Vagina (tissue), 2 donors: ENCODE measurements at places on chromosomes 7 and 10.

DNA sequence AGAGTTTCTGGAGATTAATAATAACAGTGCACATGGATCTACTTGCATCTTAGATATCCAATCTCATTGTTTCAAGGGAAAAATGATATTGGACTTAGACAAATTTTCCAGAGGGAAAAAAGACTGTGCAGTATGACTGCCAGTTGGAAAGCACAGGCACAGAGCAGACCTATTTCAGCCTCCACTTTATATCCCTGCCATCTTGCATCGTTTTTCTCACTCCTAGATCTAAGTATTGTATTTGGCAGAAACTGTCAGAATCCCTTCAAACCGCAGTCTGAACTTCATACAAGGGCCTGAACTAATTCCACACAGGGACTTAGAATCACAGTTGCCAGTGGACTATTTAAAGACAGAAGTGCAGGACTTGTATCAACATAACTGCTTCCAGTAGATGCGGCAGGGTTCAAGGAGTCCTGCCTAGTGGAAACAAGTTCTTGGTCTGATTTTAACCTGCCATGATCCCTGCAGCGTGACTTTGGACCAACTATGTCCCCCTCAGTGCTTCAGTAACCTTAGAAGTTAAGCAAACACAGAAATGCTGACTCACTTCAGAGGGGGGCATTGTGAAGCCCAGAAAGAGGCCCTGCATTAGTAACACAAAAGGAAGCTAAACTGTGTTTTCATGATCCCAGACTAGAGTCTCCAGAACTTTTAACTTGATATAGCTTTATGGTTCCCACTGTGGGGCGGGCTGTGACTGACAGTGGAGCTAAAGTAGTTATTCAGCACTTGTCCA lies 95.7 kb upstream of the PALS2 start:
- no peak for DNase-seq

DNA sequence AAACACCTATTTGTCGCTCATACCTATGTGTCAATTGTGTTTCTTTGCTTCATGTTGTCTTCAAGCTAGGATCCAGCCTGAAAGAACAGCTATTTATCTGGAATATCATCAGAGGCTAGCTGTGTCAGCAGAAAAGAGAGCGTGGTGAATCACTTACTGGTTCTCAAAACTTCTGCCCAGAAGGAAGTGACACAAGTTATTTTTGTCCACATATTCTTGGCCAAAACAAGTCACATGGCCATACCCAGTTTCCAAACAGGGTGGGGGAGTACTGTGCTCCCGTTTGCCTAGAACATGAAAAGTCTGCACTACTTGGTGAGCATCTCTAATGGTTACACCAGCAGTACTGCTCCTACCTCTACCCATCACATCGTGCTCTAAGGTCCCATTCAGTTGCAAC lies 160.9 kb upstream of the CSTF2T start:
- DNase-seq: peak; percentile 89

GRCh38 chr10:112887968-112888367 lies 62.1 kb upstream of the TCF7L2 start:
- DNase-seq: no peak

- no peak for DNase-seq
Observed at GRCh38 chr7:89027781-89028180, 232.2 kb upstream of the TEX47 start.

DNA sequence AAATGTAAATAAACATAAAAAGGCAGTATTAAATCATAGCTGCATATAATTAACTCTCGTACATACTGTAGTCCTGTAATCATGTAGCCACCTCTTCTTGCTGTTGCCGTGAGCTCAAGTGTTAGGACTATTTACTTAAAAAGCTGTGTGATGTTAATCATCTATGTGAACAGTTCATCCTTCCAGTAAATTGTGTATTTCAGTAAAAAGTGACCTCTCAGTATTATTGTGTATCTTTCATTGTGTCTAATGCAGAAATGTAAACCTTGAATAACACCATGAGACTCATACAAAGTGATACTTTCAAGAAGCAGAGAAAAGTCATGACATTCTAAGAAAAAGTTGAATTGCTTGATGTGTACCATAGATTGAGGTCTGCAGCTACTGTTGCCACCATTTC lies 38.0 kb downstream of the ADD3 start:
- no peak for DNase-seq

DNA sequence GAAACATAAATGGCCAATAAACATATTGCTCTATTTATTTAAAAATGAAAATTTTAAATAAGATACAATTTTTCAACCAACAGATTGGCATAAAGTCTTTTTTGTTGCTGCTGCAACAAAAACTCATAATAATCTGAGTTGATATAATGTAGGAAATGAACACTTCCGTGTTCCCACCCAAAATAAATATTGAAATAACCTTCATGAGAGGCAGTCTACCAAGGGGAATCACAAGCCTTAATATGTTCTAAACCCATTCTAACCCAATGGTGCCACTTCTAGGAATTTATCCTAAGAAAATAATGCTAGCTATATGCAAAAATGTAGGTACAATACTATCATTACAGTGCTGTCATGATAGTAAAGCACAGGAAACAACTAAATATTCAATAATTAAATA lies 39.1 kb downstream of the SLC25A13 start:
- DNase-seq: no peak

DNA sequence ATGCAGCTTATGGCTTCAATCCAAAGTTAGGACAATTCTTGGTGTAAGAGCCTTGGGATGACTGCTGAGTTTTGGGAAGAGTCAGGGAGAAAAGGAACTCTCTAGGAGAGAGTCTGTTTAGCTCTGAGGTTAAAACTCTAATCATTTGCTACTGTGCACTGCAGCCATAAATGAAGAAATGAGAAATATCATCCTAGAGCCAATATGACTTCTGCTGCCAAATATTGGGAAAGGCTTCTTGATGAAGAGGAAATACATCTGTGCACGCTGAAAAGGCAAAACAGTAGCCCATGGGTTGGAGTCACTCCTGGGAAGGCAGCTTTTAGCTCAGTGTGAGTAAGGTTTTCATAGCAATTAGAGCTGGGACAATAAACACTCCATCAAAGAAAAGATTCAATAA lies 308.8 kb downstream of the SFMBT2 start:
- DNase-seq: no peak

DNA sequence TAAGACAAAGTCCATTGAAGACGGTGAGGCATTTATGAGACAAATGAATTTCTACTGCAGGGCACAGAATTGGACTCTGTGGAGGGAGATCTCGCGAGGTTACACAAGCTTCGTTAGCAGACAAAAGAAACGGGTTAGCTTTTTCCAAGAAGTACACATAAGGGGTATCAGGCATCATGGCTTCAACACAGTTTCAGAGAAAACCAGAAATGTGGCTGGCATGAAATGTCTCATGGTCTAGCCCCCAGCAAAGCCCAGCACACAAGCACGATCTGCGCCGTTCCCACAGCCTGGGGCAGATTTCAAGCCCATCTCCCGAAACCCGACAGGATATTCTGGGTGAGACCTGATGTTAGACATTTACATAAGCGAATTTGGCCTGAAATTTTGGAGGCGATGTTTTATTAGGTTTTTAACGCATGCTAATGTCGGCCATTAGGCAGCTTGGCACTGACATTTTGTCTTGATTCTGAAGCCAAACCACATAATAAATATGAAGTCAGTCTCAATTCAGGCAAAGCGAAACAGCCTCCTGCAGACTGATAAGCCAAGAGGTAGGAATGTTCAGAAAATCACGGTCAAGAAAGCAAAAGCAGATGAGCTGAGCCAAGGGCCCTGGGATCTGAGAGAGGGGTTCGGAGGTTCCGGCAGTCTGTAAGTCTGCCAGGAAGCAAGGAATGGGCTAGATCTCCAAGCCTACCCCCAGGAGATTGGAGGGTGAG lies 240.5 kb downstream of the PRPF18 start:
- DNase-seq: no peak

GRCh38 chr10:28298951-28299350 lies 3.9 kb downstream of the MPP7 start:
- no peak for DNase-seq

GRCh38 chr7:2720024-2720423 lies 32.0 kb downstream of the AMZ1 start:
- DNase-seq: no peak

DNA sequence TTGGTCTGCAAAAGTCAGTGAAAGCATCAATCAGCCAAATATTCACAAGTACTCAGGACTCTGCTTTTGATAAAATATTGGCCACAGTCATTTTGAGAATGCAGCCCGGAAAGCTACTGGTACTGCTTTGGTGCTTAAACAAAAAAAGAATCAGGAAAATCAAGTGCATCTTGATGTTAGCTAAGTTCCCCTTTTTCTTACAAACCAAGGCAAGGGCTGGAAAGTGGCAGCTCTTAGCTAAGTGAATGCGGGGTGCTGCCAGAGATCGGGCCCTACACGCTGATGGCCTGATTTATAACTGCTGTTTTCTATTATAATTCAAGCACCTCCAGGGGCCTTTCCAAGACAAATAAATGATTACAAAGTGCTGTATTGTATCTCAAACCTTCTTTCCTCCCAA lies 136.8 kb upstream of the MGMT start:
- DNase-seq: no peak

GRCh38 chr10:49204119-49204518 lies 15.9 kb upstream of the TMEM273 start:
- DNase-seq: no peak

- no peak for DNase-seq
Observed at GRCh38 chr7:99406557-99406956, 1.8 kb downstream of the PDAP1 start.

- DNase-seq: no peak
Observed at GRCh38 chr7:137006293-137006692, 137.8 kb downstream of the CHRM2 start.

DNA sequence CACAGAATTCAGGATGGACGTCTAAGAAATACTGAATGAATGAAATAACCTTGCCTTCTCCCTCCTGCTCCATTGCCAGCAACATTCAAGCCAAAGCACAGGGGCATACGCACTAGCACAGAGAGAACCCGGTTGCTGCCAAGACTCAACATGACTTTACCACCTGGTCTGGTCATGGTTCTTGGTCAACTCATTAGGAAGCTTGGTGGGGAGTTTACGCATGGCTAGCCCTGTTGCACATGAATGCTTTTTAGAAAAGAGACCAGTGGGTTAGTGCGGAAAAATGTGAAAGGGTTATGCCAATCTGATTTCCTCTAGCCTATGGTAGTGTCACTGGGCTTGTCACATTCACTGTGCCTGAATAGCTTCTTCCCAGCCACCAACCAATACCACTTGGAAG lies 187.6 kb upstream of the NEBL start:
- no peak for DNase-seq

DNA sequence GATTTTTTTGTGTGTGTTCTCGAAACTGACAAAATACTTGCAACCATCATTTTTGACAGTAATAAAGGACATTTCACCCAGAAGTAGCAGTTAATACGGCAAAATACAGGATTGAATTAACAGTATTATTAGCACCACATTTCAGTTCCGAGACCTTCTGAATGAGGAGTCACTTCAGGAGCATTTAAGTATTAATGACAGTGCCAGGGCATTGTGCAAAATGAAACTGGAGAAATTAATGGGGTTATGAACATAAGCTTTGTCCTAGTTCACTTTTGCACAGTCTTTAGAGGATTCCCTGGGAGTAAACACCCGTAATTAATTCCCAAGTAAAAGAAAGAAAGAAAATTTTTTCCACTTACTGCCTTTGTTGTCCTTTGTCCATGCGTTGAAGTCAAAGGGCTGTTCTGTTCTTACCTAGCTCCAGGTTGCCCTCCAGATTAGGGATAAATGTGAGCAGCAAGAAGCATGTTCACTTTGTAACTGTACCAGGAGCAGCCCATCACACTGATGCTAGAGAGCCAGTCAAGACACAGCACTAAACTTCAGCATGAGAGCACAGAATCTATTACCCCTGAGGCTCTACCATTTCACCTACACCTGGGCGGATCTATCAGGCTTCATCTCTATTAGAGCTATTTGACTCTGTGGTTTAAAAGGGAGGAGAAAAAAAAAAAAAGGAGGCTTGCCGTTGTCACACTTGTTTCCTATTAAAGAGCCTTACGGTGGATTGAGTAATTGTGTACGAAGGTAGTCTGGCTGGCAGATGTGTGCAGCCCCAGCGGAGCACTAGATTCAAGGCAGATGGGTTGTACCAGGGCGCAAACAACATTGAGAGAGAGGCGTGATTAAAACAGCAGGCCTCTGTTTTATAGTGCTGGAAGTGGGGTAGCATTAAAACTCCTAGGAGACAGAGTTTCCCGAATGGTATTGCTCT lies 297.8 kb upstream of the SEMA3A start:
- no peak for DNase-seq

DNA sequence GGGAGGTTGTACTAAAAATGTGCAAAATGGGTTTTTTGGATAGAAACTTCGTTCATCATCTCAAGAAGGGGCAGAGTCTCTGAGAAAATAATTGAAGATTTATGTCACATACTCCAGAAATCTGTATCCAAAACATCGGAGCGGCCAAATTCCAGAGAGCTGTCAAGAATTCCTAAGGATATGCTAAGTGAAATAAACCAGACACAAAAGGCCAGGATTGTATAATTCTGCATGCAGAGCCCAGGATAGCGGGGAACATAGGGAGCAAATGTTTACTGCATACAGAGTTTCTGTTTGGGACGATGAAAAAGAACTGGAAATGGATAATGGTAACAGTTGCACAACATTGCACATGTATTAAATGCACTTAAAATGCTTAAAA lies 224.2 kb upstream of the AUTS2 start:
- DNase-seq: no peak

DNA sequence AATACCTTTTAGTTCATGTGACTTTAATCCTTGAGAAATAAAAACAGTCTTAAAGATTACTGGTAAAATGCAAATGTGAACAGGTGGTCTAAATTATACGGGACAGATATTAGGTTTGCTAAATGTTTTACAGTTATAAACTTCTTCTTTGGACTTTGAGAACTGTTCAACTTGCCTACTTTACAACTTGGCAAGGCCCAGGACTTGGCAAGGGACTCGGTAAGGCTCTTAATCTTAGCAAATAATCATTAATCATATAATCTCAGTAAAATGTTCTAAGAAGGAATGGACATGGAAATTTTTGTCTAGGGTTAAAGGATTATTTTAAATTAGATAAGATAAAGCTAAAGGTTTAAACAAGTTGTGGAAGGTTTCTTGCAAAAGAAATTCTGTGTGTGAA lies 4.8 kb upstream of the UBE2D4 start:
- no peak for DNase-seq

- DNase-seq: no peak
Observed at GRCh38 chr7:117995850-117996650, 122.8 kb upstream of the CTTNBP2 start.

- DNase-seq: peak; percentile 67
Observed at GRCh38 chr7:698515-699475, 27.7 kb upstream of the DNAAF5 start.
